NCI-H2081 treated with DMSO at 0.1 percent for 48 hours (cell line): ENCODE measurements at places on chromosomes 4 and X.

DNA sequence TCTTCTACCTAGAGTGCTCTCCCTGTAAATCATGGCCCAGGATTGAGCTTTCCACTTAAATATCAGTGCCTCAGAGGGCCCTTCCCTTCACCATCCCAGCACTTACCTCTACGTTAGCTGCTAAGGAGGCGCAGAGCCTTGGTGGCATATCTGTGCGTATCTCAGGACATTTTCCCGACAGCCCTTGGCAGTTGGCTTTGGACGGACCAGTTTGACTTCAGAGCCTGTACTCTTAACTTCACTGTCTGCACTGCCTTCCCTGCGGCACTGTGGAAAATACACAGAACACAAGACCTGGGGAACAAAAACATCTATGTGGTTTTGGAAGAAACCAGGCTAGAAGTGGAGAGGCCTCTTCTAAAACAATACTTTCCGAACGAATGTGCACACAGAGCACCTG is 2.4 kb downstream of the TADA2B start:
- DNase-seq: no peak

DNA sequence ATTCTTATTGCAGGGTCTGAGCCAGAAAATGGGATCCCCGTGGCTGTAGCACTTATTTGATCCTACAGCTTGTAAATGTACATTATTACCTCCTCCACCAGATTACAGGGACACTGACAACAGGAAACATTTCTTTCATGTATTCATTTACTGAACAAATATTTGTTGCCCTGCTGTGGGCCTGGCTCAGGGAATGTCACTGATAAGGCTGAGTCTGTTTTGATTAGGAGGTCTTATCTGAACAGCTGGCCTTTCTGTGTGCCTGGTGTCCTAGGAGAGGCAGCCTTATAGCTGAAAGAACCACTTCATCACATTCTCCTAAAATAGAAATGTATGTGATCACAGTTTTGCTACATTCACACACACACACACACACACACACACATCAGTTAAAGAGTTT is 45.5 kb upstream of the PROM1 start:
- DNase-seq: peak; percentile 42

DNA sequence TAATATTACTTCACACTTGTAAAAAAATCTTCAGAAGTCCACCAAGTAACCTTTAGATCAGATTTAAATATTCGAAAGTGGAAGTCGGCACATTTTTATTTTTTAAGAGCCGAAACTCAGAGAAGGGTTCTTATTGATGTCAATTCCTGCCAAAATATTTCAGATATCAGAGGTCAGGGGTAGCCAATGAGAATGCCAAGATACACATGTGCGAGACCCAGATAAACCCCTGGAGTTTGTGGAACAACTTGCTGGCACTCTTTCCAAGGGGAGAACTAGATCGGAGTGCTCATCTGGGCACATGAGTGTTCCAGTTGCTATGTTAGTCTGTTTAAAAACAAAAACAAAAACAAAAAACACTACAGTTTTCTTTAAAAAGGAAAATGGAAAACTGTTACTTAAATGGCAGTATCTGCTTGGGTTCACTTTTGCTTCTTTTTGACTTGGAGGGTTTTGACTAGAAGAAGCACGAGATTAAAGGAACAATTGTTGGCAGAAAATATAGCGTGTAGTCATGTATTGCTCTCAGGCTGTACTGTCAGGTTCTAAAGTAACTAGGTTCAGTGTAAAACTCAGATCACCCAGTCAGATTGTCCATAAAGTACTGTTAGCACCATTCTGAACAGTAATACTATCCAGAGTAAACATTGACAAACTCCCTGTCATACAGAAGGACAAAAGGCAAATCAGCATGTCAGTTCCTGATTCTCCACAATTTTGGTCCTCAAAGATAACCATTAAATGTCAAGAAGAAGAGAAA is 188.0 kb upstream of the PACRGL start:
- peak; percentile 82 for DNase-seq

GRCh38 chrX:39017716-39018115 is 216.5 kb downstream of the MID1IP1 start:
- no peak for DNase-seq

DNA sequence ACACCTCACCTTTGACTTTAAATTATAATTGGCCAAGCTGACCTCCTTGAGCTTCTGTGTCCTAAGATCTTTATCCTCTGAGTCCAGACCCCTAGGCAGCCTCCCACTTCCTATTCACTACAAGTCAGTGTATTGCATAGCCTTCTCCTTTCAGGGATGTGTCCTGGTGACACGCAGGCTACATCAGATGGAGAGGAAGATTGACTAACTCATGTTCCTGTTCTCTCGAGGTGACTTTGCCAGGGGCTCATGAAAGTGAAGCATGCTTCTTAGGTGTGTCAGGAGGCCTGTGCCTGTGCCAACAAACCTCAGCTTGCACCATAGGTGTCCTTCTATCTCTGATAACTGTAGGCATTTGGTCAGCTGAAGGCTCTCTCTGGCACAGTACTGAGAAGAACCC is 195.7 kb upstream of the HS3ST1 start:
- DNase-seq: no peak

GRCh38 chr4:75820676-75821075 is 81.6 kb downstream of the PPEF2 start:
- DNase-seq: no peak

GRCh38 chr4:8251110-8251883 is 18.3 kb upstream of the HTRA3 start:
- DNase-seq: no peak

GRCh38 chr4:189305500-189305899 is 635.2 kb upstream of the FRG1 start:
- DNase-seq: peak; percentile 1

GRCh38 chr4:7747062-7747385 is 192.6 kb downstream of the AFAP1 start:
- no peak for DNase-seq

- DNase-seq: no peak
Observed at GRCh38 chr4:98101988-98102387, 41.3 kb downstream of the STPG2 start.

DNA sequence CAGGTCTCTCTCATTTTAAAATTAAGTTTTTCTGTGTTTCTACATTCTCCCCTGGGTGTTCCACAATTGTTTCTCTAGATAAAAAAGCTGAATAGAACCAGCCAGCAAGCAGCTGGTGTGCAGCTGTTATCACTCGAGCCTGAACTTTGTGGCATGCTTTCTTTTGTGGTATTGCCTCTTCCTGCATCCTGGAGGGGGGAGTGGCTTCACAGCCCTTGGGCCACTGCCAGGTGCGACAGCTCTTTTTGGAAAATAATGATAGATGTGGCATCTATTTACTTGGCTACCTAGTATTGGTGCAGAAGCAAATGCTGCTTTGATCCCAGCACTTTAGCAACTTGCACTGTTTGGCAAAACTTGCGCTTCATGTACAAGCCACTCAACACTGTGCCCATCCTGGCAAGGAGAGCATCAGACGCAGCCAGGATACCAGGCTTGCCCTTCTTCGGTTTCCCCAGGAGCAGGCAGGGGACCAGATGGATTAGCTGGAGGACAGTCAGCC is 69.4 kb downstream of the HMGB2 start:
- DNase-seq: no peak

- DNase-seq: no peak
Observed at GRCh38 chr4:146124023-146124680, 51.4 kb upstream of the LSM6 start.

DNA sequence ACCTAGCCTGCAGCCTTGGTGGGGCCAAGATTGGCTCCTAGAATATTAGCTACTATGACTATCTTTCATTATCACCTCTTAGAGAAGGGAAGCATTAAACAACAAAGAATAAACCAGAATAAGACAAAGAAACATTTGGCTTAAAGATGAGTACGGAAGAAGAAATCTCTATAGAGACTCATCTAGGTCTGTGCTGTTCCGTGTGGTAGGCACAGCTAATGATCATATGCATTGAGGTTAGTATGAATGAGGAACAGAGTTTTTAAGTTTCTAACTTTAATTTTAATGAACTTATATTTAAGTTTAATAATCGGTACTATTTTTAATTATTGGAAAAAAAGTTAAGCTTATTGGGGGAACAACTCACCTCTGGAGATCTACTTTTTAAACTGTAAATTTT is 24.6 kb downstream of the ARHGAP24 start:
- no peak for DNase-seq

- no peak for DNase-seq
Observed at GRCh38 chrX:129636175-129636681, 18.5 kb downstream of the APLN start.

DNA sequence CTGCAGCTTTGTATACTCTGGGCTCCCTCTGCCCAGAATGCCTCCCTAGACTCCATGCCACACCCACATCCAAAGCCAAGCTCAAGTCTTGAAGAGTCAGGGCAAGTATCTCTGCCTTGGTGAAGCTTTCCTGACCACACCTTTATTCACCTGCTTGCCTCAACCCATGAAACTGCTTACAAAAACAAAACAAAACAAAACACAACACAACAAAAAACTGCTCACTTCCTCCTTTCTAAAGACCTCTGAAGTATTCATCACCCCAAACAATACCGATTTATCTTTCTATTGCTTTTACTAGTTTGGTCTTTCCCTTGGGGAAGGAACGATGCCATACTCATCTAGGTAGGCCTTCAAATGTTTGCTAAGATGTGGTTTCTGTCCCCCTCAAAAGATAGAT is 45.0 kb downstream of the TMEM165 start:
- DNase-seq: no peak

DNA sequence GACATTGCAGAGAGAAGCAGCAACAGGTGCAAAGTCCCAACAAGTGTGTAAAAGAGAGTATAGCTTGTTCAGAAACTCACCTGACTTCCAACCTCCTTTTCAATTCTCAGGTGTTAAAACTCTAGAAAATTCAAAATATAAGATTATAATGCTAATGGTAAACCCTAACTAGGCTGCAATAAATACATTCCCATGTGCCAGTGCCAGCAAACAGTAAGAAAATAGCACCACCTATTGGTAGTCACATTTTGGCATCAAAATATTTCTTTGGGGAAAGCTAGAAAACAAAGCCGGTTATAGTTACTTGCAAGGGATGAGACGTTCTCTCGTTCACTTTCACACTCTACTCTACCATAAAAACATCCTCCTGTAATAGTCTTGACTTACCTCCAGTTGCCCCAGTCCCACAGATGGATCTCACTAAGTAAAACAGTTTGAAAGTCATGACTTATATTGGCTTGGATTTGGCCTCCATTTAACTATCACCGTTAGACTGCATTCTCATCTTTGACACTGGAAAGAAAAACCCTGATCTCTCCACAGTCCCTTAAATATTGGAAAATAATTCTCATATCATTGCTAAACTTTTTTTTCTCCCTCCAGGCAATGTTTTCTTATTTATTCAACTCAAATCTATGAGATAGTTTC is 9.6 kb downstream of the BMP3 start:
- no peak for DNase-seq

DNA sequence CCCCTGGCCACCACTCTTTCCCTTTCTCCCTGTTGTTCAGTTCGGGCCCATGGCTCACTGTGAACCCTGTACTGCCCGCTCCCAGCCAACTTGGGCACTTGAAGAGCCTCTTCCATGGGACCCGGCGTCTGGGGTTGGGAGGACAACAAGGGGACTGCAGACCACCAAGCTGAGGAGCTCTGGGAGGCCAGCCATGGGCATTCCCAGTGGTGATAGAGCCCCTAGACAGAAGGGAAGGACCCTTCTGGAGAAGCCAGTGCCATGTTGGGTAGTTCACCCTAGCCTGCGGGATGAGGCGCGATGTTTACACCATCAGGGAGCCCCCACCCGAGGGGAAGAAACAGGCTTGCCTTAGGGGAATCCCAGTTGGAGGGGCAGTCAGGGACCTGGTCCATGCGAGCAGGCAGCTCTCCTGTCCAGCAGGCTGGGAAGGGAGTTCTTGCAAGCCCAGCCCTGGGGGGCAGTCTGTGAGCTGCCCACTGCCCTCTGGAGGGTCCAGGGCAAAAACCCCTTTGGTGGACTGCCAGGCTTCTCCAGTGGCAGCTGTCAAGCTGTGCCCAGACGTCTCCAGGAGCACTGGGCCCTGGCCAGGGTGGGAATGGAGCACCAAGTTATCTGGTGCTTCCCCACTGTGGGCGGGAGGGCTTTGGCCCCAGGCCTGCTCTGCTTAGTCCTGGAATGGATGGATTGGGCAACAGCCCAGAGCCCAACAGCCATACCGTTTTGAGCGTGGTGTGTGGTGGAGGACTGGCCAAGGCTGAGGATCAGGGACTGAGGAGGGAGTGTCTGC is 23.7 kb upstream of the UBA1 start:
- no peak for DNase-seq

GRCh38 chrX:129808829-129809796 is 29.4 kb downstream of the SASH3 start:
- DNase-seq: no peak

DNA sequence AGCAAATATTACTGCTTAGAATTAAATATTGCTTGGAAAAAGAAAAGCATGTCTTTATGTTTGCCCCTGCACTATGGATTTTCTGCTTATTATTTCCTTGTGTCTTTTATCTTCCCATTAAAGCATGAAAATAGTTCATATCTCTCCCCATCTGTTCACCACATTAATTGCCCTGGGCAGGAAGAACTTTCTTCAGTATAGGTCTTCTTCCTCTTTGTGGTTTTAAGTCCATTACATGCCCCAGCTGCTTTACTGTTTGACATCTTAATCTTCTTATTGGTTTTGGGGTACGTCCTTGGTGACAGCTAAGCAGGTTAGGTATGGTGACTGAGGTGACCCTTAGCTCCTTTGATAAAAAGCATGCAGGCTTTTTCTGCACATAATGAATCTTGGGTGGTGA is 157.3 kb downstream of the AASDH start:
- DNase-seq: no peak

DNA sequence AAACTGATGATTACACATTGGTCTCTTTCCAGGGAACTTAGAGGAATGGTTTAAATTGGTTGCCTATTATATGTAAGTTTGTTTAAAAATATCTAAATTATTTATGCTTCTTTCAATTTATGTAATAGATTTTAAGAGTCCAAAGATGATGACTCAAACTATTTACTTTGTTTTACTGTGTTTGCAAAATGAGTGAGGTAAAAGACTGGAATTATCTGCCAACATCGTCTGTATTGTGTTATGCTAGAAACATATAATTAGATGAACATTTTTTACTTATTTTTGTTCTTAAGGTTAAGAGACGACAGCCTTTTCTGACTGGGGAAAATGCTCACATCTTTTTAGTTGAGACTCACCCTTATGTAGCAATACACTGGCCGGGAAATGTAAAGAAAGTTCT is 51.1 kb upstream of the SYTL5 start:
- no peak for DNase-seq

DNA sequence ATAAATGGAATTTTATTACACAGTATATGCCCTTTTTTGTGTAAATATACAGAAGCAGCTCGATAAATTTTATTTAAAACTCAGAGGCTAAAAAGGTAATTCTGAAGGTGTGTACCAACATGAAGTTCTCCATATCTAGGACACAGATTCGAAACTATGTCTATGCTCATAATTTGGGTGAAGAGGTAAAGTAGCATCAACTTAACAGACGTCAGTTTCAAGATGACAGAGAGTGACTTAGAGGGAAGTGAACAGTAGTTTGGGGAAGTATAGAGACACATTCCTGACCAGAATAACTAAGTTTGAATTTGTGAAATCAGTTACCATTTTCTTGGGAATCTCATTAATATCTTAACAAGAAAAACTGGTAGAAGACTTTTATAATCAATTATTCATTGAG is 2493.3 kb downstream of the ARAP2 start:
- no peak for DNase-seq

- no peak for DNase-seq
Observed at GRCh38 chr4:37388681-37389365, 144.3 kb downstream of the NWD2 start.

- no peak for DNase-seq
Observed at GRCh38 chr4:101685126-101685525, 105.4 kb upstream of the BANK1 start.

- no peak for DNase-seq
Observed at GRCh38 chrX:39377773-39378172, 576.5 kb downstream of the MID1IP1 start.

- no peak for DNase-seq
Observed at GRCh38 chrX:135707880-135708279, 5.6 kb upstream of the CT45A1 start.
